ENCODE measurements at places on chromosomes 16 and 17.

GRCh38 chr17:82018152-82018988 is 4.3 kb downstream of the CENPX start:
- DNase-seq, result no peak

DNA sequence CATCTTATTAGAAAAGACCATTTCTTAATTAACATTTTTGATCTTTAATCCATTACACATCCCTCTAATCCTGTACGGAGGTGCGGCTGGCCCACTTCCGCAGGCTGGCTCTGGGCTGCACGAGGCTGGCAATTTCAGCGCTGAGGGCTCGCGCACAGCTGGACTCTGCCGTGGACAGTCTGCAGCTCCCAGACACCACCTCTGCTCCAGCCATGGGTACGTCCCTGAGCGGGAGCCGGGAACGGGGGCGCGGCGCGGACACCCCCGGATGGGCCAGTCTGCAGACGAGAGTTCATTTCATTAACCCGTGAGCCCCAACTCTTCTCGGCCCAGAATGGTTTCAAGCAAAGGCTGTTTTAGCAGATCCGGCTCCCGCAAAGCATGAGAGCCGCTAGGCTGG is 87.9 kb downstream of the ZNF423 start:
- DNase-seq, result no peak

DNA sequence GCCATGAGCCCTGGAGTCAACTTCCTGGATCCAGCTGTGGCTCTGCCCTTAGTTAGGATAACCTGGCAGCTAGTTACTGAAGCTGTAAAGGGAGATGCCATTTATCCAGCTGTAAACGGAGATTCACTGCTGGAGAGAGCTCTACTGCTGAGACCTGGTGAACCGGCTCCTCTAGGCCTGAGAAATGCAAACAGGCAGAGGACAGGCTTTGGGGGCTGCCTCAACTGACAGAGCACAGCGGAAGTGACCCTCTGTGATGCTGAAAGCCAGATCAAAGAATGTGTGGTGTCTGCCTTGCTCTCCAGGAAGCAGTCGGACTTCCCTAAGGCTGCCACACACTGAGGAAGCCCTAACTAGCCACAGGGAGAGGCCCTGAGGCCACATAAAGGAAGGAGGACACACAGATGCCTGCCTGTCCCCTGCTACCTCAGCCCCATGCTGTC is 21.9 kb upstream of the GPRC5C start:
- no peak for DNase-seq

GRCh38 chr16:65704866-65705265 is 583.0 kb upstream of the CDH11 start:
- no peak for DNase-seq

- DNase-seq, result peak; percentile 50
These were observed 29.4 kb downstream of the HMOX2 start for GRCh38 chr16:4505356-4506147.

DNA sequence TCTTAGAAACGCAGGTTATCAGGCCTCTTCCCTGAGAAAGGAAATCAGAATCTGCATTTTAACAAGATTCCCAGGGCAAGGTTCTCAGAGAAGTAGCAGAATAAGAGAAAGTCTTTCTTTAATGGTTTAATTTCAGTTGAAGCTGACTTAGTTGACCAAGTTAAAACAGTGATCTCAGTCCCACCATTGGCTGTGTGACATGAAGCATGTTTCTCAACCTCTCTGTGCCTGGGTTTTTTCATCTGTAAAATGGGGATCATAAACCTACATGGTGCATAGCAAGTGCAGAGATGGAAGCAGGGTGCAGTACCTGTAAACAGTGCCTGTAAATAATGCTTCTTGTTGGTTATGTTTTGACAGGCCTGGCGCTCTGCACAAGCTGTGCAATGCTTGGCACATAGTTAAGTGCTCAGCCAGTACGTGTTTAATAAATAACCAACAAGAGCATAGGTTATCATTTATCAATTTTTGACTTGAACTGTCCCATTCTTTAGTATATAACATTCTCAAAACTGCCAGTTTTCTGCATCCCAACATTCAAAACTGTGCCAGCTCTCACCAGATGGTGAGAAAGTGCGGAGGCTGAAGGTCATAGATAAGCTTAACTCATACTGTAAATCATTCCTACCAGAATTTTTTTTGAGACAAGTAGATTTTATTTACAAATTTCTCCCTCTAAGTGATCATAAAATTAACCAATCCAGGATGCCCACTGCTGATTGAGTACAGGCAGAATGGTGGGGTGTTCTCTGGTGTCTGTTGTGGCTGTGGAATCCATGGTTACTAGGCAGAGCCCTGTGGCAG is 6.9 kb downstream of the C17orf67 start:
- DNase-seq, result no peak

GRCh38 chr16:15498427-15499175 is 64.2 kb downstream of the BMERB1 start:
- DNase-seq, result no peak

DNA sequence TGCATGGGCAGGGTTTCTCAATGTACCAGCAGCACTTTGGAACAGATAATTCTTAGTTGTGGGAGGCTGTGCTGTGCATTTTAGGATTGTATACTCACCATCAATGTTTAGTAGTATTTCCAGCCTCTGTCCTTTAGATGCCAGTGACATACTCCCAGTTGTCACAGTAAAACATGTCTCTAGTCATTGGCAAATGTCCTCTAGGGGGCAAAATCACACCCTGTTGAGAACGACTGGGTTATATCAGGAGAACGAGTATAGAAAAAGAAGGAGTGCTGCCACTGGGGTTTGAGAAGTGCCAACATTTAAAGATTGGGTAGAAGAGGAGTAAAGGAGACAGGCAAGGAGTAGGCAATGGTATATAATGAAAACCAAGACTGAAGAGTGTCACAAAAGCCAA is 37.9 kb upstream of the SMIM36 start:
- DNase-seq, result no peak

DNA sequence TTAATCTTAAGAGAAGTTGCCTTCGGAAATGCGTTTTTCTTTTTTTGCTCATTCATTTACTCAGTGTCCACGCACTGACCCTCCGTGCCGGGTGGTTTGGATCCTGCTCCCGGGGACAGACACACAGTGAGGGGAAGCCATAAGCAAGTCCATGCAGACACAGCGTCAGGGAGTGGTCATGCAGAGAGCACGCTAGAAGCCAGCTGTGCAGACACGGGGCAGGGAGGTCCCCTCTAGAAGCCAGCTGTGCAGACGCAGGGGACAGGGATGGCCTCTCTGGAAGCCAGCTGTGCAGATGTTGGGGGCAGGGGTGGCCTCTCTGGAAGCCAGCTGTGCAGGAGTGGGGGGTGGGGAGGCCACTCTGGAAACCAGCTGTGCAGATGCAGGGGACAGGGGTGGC is 4.8 kb downstream of the GAA start:
- DNase-seq, result no peak

DNA sequence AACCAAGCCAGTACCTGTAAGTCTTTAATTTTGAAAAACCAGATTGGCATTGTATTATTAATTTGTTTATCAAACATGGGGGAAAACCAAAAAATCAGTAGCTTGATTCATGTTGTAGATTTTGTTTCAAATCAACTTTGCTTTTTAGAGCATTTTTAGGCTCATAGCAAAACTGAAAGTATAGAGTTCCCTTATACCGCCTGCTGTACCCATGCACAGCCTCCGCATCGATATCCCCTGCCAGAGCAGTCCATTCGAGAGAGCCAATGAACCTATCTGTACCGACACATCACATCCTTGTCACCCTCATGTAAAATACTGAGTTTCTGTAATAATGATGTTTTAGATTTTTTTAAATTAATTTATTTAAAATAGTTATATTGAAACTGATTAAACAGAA is 16.2 kb upstream of the MRC2 start:
- DNase-seq, result no peak

DNA sequence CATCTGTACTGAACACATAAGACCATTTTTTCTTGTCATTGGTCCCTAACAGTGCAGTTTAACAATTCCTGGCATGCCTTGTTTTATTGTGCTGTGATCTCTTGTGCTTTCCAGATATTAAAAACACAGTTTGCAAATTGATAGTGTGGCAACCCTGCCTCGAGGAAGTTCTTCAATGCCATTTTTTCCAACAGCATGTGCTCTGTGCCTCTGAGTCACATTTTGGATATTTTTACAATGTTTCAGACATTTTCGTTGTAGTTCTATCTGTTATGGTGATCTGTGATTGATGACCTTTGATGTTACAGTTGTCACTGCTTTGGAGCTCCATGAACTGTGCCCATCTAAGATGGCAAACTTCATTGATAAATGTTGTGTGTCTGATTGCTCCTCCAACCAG is 66.2 kb downstream of the GOSR1 start:
- DNase-seq, result no peak

DNA sequence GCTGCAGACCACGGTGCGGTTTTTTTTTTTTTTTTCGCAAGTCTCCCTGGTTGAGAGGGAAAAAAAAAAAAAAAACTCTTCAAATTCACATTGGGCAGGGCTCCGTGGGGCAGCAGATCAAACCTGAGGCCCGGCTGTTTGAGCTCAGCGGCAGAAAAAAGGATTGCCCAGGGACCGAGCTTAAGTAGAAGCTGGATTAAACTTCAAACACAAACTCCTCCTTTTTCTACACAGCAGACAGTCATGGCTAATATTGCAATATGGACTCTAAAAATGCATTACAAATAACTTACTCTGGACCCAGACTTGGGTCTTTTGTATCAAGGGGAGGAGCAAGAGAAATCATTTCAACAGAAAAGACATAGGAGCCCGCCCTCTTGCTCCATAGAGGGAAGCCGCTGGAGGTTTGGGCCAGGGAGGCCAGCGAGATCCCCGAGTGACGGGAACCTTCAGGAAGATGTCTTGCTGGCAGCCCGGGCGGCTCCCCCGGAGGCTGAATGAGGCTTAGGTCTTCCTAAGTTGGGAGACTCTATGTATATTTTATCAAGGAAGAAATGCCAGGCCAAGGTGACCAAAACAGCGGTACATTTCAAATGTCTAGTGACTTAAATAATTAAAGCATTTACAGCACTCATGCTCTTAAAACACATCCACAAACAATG is 167.7 kb downstream of the ZNF423 start:
- no peak for DNase-seq

GRCh38 chr16:15658556-15658955 is 8.5 kb downstream of the NDE1 start:
- no peak for DNase-seq

- no peak for DNase-seq
These were observed 21.1 kb upstream of the NUP93 start for GRCh38 chr16:56708525-56709442.

- DNase-seq, result no peak
These were observed 16.7 kb downstream of the MMP28 start for GRCh38 chr17:35778641-35779196.

DNA sequence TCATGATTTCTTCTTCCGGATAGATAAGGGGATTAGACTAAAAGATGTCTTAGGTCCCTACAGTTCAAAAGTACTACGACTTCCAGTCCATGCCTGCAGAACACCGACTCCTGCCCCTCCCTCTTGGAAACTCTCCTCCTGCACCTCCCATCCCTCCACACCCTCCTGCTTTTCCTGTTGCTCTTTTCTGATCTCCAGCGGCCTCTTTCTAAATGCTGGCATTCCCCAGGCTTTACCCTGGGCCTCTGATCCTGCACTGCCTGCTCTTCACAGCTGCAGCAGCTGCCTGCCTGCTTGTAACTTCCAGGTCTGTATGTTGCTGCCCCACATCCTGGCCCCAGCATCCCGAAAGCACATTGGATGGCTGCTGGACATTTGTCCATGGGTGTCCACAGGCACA is 154.2 kb downstream of the KCNJ12 start:
- no peak for DNase-seq

DNA sequence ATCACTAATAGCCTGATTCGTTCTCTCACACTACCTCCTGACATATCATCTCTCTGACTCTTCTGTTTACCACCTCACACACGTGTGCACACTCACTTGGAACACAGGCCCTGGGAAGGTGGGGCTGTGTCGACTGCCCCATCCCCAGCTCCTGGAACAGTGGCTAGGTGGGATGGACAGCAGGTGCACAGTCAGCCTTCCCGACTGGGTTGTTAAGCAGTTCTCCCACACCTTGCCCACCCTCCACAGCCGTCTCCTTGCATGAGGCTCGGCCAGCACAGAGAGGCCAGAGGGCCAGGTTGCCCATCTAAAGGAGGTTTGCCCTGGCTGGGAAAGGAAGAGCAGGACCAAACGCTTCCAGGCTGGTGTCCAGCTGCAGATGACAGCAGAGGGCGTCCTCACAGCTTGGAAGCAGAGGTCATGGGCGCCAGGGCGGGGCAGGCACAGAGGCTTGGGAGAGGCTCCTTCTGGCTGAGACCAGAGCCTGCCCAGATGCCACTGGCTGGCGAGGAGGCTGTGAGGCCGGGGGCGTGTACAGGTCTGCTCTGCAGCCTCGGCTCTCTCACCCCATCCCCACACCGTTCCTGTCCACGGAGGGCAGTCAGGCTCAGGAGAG is 92.8 kb downstream of the AMFR start:
- no peak for DNase-seq

GRCh38 chr17:17416007-17416399 is 60.8 kb upstream of the MED9 start:
- DNase-seq, result peak; percentile 14

- no peak for DNase-seq
These were observed 1.6 kb downstream of the TMEM114 start for GRCh38 chr16:8588682-8589056.

GRCh38 chr16:22736791-22737190 is 77.2 kb upstream of the HS3ST2 start:
- DNase-seq, result no peak

DNA sequence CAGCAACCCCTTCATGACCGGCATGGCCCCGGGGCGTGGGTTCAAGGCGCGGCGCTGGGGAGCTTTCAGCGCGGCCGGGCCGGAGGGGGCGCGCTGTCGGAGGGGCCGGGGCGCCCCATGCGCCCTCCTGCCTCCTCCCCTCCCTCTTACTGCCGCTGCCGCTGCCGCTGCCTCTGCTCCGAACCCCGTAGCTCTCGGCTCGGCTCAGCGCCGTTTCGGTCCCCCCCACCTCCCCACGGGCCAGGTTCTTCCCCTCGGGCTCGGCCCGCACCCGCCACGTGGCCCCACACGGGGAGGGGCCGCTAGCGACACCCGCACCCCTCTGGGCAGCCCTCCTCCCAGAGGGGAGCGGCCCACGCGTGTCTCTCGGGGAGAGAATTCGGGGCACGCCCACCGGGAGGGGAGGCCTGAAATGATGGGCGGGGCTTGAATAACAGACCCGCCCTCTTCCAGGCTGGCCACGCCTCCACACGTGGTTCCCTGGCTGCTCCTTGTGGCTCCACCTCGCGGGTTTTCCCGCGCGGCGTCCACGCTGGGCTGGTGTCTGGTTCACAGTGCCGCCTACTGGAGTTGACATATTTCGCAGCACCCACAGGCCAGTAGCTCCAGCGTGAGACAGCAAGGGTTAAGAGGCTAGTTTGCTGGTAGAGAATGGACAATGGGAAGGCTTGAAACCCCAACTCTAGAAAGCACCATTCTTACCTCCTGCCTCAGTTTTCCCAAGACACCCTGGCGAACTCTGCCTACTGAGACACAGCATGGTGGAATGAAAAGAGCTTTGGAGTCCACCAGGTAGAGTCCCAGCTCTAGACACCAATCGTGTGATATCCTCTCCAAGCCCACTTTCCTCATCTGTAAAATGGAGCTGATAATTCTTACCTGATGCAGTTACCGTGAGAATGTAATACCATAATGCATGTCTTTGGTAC is at the start of gene KCNH4:
Gene KCNH4 (minus strand): TSS at position 221 of the 929 bp plus-strand sequence. CDS start 197 bp downstream, at position 24.
- DNase-seq, result peak; percentile 85
